ENCODE measurements at places on chromosomes 5 and 9.

DNA sequence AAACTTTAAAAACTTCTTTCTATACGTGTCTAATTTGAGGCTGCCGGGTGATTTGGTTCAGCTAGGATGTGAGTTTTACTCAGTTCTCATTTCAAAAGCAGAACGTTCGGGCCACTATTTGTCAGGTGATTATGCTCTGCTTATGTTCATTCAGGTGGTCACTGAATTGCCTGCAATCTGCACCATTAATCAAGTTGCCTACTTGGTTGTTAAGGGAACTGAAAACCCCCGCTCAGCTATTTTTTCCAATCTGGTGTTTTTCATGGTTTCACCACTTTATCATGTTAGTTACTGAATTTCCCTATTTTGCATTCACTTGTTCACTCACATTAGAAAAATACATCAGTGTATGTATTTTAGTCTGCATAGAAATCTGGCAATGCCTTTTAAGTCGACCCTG is 523.0 kb downstream of the CSNK1G3 start:
- no peak for DNase-seq

- no peak for DNase-seq
Measured at GRCh38 chr5:139850423-139851016, 54.9 kb downstream of the PSD2 start.

DNA sequence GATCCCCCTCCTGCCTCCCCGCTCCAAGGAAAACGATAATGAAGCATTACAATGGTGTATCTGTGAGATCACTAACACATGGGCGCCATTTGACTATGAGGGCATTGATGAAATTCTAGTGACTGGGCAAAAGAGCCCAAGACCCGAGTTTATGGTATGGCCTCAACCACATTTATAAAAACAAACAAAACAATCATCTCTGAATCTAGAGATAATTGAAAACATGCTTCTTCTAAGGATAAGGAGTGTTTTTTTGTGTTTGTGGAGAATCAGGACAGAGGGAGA is 100.9 kb upstream of the SEMA6A start:
- no peak for DNase-seq

DNA sequence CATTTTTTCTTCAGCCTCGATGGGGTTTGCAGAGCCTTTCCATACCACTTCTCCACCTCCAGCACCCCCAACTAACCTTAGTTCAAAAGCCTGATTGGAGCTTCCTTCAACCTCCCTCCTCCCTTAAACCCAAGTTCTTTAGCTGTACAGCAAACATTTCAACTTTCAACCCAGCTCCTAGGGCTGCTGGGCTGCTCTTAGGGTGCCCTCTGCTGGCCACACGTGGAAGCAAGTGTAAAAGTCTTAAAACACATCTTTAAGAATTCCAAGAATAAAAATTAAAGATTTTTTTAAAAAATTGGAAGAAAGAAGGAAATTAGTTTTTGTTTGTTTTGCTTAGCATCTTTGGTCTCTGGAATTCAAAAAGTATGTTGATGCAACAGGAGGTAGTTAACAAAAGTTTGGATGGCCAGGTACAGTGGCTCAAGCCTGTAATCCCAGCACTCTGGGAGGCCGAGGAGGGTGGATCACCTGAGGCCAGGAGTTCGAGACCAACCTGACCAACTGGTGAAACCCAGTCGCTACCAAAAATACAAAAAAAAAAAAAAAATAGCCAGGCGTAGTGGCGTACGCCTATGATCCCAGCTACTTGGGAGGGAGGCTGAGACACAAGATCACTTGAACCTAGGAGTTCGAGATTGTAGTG is 15.5 kb upstream of the HSD17B3 start:
- peak; percentile 56 for DNase-seq

DNA sequence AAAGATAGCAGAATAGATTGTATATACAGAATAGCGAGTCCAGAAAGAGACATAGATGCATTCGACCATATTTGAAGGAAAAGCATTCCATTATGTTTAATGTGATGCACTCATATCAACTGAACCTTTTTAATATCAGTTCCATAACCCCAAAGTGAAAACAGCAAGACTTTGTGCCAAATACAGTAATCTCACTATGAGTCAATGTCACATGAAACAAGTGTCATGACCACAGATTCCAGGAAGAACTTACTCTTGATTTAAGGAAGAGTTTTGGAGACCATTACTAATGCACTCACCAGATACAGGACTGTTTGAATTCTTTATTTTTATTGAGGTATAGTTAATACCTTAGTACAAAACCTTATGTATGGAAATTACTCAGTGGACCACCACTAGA is 220.5 kb downstream of the SH3GL2 start:
- no peak for DNase-seq

DNA sequence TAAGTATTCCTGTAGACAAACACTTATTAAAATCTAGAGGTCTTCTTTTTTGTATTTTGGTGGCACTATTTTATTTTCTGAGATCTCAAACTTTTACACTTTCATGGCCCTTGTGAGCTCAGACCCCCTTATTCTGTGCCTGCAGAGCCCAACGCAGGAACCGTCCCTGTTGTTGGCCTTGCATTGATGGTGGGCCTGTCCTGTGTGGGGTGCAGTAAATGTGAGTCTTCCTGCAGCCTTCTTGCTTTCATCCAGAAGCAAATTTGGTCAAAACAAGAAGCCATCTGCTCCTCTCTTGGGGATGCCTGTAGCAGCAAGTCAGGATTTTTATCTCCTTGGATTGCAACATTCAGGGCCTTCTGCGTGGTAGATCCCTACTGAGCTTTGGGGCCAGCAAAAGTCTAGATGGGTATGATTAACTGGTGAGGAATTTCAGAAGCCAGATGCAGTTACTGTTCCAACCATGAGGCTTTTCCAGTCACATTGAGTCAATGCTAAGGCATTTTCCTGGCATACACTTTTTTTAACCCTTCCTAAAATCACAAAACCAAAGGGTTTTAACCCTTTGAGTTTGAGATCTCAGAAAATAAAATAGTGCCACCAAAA is 31.7 kb downstream of the BASP1 start:
- no peak for DNase-seq

- no peak for DNase-seq
Measured at GRCh38 chr5:81140943-81141342, 92.2 kb upstream of the CKMT2 start.

GRCh38 chr5:76292620-76293322 is 110.3 kb upstream of the IQGAP2 start:
- DNase-seq, result no peak

GRCh38 chr5:83077662-83078261 is 415 bp downstream of the XRCC4 start:
- peak; percentile 23 for DNase-seq

DNA sequence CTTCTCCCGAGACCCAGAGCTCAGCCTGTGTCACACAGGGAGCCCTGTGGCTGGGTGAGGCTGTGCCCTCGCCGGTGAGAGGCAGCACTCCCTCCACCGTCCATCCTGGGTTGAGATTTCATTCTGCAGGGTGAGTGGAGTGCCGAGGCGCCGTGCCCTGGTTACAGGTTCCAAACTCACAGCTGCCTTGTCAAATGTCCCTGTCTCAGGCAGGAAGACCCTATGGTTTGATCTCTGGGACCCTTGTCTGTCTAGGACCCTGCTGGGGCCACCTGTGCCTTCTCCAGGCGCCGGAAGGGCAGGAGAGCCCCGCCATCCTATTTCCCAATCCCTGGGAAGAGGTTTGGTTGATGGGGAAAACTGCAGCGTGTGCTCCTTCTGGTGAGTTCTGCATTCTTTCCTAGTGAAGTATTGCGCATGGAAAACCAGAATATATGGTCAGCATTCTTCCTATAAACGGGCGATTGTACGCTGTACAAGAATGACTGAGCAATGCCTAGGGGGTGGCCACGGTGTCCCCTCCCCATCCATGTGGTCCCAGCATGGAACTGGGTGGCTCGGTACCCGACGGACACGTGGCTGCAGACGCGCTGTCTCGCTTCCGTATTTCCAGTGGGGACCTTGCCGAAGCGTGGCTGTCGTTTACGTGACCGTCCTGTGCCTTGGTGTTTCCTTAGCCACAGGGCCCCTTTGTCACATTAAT is 95.9 kb upstream of the COL5A1 start:
- no peak for DNase-seq

GRCh38 chr5:43514471-43514815 is 505 bp downstream of the C5orf34 start:
- DNase-seq, result no peak

GRCh38 chr9:78676623-78677022 is 379.7 kb downstream of the PSAT1 start:
- no peak for DNase-seq

- no peak for DNase-seq
Measured at GRCh38 chr9:94912700-94913249, 186.3 kb downstream of the AOPEP start.

- no peak for DNase-seq
Measured at GRCh38 chr5:54093081-54093492, 217.3 kb downstream of the ARL15 start.

- DNase-seq, result no peak
Measured at GRCh38 chr5:2496126-2496525, 255.4 kb downstream of the IRX2 start.

DNA sequence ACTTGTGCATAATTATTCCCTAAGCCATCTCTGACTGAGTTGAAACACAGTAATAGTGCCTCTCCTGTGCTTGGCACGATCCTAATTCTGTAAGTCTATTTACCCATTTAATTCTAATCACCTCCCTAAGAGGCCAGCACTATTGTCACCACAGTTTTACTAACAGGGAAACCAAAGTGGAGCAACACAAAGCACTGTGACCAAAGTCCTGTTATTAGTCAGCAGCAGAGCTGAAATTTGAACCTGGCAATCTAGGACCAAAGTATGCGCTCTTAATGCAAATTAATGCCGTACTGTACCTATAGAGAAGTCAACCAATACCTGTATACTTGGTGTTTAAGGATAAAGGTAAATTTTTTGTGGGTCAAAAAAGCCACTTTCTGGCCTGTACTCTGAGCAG is 77.1 kb upstream of the CNTLN start:
- no peak for DNase-seq

GRCh38 chr5:157311595-157311994 is 45.7 kb downstream of the CYFIP2 start:
- DNase-seq, result no peak

DNA sequence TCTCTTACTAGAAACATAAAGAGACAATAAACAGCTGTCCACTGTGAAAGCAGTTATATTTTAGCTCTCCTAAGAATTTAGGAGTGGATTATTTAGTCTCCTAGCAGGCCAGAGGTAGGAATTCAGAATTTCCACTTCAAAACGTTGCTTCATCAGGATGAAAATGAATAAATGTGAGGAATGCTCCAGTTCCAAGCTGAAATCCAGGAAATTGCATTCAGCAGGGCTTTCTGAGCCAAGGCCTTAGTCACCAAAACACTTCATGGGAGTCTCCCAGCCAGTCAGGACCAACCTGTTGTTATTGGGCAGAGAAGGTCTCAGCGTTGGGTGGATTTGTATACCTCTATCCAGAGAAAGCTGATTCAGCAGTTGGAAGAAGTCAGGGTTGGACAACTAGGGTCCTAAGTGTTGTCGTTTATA is 1040.3 kb downstream of the TLE1 start:
- DNase-seq, result no peak

DNA sequence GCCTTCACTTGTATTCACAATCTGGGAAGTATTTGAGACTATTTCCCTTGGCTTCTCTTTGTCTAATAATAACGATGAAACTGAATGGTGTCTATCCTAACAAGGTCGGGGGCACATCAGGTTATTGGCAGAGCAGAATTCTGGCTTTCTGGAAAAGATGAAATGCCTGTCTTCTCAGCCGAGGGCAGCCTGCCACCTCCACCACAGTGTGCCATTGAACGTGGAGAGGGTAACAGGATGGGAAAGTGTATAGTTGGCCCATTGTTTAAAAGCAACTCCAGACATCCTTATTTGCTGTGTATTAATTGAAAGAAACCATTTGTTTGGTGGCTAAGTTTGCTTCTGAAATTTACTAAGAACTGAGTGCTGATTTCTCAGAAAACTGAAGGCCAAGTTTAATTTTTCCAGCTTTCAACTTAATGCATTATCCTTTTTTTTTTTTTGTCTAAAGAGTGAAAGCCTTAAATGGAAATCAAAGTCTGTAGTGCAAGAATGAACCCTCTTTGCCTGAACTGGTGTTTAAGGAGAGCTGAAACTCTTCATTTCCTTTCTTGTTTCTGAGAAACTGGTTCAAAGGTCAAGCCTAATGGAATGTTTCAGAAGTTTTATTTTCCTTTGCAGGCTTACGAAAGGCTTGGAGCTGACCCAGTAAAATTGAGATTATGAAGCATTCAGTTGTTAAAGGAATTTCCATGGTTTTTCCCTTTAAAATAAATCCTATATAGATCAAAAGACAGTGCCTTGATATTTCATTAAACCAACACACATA is 563.7 kb upstream of the DAP start:
- DNase-seq, result no peak

GRCh38 chr5:17359451-17360011 is 138.5 kb upstream of the TAF11L2 start:
- no peak for DNase-seq

DNA sequence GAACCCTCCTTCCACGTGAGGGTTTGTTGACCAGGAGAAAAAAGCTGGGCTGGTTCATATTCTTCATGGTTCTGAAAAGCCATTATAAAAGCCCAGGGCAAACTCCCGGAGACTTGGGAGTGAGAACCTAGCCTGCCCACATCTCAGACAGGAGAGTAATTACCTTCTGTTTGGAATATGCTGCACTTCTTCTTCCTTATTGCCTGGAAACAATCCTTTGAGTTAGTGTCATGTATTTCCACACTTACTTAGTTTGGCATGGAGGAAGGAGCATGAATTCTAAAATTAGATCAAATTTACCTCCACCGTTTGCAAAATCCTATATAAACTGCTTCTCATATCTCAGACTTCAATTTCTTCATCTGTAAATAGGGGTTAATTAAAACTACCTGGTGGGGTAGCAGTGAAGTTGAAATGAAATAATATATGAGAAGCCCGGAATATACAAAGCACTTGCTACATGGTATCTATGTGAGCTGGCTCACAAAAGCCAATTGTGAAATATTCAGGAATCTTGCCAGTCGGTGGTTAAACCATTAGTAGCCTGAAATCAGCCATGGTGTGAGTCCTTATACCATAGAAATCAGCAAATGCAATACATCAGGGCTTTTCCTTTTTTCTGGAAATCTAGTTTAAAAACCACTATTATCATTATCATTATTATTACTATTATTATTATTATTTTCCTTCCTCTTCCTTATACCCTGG is 140.0 kb upstream of the RAD23B start:
- no peak for DNase-seq

- no peak for DNase-seq
Measured at GRCh38 chr5:100902440-100903038, 543 bp downstream of the ST8SIA4 start.

GRCh38 chr5:127425037-127425436 is 92.4 kb upstream of the PRRC1 start:
- no peak for DNase-seq

GRCh38 chr5:111070272-111071134 is 1.0 kb upstream of the TSLP start:
- DNase-seq, result peak; percentile 50

GRCh38 chr9:93066978-93067603 is 8.6 kb downstream of the SUSD3 start:
- no peak for DNase-seq

- DNase-seq, result no peak
Measured at GRCh38 chr5:134964359-134965270, 3.1 kb upstream of the CATSPER3 start.

DNA sequence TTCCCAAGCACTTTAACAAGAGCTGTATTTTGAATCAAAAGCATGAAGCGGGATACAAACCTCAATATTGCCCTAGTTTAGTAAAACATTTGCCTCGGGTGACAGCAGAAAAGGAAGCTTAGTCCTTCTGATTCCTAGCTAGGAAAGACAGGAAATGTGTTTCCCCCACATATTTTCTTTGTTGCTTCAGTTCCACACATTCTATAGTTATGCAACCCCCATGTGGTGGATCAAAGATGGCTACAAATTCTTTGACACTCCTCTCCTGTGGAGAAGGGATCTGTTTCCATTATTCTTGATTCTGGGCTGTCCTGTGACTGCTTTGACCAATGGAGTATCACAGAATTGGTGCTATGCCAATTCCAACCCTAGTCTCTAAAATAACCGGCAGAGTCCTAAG is 89.1 kb upstream of the SLC30A5 start:
- no peak for DNase-seq

All from endothelial cell (in vitro differentiated cells).